ENCODE measurements at places on chromosomes 2 and 18.

GRCh38 chr2:109225170-109225782 is 96.3 kb downstream of the SH3RF3 start:
- no peak for DNase-seq

DNA sequence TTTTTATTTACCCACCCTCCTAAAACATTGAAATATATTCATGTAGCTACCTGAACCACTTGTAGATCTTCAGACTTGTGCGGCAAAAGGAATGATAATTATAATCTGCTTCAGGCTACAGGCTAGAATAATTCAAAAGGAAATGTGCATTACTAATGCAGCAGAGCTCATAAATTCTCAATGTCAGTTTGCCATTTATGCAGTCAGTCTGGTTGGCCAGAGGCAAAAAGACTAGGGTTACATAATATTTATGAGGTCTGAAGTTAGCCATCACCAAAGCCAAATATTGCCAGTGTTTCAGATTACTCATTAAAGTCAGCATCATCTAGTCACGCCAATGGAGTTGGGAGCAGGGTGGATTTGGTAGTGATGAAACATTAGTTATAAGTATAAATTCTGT is 38.9 kb downstream of the METAP1D start:
- no peak for DNase-seq

DNA sequence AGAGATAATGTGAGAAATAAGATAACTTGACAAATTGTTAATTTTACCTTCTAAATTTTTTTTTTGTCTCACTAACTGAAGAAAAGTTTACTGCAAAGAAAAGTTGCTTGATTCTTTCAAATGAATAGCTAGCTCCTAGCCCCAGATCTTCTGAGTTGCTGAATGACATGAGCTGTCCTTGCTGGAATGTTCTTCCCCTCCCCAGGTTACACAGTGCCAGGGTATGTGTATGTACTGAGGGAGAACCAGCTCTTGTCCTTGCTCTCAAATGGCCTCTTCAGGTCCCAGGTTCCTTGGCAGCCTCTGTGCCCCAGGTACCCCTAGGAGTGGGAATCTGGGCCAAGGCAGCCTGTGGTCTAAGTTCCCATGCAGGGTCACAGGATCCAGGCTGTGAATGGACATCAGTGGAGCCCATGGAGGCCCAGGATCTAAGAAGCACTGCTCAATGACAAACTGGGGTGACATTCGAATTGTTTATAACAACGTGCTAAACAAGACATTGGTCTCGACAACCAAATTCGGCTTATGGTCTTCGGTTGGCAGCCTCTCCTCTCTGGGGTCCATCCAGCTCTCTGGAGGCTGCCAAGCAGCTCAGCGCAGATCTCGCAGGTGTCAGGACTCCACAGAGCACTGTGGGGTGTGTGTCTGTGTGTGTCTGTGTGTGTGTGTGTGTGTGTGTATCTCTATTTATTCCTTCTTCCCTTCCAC is 17.1 kb upstream of the INO80C start:
- no peak for DNase-seq

DNA sequence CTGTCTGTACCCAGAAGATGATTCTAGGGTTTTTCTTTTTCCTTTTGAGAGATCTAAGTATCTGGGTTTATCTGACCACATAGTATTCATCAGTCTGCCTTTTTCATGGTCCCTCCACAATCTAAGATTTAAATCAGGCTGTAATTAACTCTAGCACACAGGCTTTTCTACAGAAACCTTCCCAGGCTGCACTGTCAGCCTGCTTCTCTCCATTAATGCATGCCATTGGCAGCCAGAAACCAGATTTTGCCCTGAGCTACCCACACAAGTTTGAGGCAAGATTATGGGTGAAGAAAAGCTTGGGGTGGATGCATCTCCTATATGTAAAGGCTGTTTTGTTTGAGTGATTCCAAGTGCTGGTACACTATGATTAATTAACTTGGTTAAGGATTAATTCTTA is 45.7 kb upstream of the EML4 start:
- no peak for DNase-seq

DNA sequence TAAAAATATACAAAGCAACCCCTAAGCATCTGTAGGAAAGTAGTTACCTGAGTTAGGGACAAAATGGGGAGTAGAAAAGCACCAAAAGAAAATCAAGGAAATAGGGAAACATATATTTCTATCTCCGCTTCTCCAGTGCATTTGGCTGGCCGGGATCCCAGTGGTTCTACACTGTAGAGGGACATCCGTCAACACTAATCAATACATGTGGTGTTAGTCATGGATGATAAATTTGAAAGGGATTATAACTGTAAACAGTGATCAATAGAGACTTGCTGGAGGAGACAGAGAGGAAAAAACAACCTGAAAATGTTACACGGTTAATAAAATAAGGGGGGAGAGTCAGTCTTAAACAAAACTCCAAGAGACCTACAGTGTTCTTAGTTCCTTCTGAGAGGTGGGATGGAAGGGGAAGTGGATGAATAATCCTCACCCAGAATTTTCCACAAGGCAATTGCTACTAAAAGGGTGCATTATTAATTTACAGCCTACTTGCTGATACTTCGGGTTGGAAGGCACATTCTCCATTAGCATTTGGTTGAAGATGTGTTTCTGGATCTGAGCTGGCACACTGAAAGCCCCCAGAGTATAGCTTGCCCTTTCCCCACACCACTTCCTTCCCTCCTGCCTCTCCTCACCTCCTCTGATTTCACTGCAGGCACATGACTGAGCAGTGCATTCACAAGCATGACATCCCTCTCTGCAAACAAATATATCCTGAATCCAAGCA is 530.0 kb downstream of the BCL11A start:
- DNase-seq, result no peak

GRCh38 chr18:44136326-44136725 is 544.4 kb upstream of the SETBP1 start:
- DNase-seq, result no peak

Measured in SIG-M5 (cell line).